ENCODE measurements at places on chromosomes 7 and 10.

GRCh38 chr7:158662610-158663427 lies 41.8 kb downstream of the NCAPG2 start:
- no peak for DNase-seq

- no peak for DNase-seq
Observed at GRCh38 chr10:109958059-109958458, 34.7 kb upstream of the XPNPEP1 start.

DNA sequence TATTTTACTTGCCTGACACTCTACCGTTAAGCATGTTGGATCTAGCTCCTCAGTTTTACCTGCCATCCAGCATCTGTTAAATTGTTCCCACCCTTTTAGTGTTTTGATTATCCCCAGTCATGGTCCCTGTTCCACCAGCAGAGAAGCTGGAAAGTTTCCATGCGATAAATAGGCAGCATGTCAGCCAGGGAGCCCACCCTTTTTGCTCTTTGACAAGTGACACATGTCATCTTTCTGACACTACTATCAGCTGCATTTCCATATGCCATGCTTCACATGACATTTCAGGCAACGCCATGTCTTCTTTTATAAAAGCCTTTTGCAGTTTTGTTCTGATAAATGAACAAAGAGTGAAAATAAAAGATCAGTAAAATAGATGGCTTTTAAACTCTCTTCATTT lies 310.8 kb downstream of the MAGI2 start:
- no peak for DNase-seq

DNA sequence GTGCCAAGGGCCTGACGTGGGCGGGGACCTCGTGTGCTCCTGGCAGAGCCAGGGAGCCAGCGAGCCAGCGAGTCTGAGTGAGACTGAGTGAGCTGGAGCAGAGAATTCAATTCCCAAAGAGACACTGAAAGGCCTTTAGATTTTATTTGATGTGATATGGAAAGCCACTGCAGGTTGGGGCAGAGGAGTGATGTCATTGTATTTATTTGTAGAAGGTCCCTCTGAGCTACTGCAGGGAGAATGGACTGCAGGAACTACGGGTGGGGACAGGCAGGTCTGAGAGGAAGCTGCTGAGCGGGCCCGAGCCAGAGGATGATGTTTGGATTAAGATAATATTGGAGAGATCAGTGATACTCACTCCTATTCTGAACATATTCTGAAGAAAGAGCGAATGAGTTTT lies 445.8 kb upstream of the ANKRD30A start:
- no peak for DNase-seq

DNA sequence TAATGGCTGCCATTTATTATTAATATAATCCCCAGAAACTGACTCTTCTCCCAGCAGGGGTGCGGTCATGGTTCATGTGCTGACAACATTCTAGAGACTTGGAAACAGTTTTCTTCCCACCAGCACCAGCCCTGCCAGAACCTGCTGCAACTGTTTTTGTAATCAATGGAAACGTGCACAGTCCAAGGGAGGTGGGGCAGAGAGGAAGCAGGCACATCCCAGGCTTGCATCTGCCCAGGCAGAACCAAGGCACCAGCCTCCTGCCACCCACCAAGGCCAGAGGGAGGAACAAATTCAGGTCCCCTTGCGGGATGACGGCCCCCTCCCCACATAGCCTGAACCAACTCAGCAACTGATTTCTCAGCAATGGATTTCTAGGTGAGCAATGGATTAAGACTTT lies 119.0 kb downstream of the OAT start:
- DNase-seq, result no peak

- DNase-seq, result no peak
Observed at GRCh38 chr10:14579405-14579804, 195.3 kb downstream of the FAM107B start.

Data from effector memory CD4-positive, alpha-beta T cell (primary cell).